ENCODE measurements at places on chromosomes 13 and 19.

DNA sequence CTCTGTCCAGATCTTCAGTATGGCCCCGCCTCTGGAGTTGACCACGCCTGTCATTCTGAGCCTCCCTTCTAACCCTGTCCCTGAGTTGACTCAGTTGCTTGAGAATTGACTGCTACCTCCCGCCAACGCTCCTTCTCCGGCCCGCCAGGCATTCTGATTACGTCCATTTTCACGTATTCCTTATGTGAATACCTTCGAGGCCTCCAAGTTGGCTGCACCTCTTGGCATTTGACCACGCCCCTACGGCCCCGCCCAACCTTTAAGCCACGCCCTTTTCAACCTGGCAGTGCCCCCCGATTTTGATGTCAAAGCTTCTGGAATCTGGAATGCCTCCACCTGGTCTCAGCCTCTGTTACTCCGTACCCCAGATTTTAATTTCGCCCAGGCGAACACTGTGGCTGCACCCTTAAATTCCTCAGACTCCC is 1.7 kb upstream of the EML2 start:
- DNase-seq: peak; percentile 93

DNA sequence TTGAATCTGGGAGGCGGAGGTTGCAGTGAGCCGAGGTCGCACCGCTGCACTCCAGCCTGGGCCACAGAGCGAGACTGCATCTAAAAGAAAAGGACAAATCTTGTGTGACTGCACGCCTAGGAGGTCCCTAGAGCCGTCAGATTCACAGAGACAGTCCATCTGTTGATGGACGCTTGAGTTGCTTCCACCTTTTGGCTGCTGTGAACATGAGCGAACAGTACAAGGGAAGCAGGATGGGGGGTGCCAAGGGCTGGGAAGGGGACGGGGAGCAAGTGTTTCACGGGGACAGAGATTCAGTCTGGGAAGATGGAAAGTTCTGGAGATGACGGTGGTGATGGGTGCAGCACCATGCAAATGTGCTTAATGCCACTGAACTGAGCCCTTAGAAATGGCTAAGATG is 78.7 kb downstream of the GNG7 start:
- no peak for DNase-seq

GRCh38 chr19:38867171-38867780 is 10.8 kb downstream of the RINL start:
- no peak for DNase-seq

DNA sequence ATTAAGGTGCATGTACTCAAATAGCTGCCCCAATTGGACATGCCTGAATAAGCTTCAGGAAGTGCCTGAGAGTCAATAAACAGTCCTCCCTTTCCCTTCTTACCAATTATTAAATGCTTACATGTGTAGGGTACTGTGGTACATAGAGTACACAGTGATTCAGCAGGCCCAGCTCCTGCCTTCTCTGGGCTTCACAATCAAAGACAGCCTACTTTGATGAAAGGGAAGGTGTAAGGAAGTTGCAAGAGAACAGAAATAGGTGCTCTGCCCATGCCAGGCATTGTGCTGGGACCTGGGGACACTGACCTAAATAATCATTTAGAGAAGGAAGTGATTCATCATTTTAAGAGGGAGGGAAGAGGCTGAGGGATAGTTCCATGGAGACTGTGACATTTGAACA is 17.2 kb downstream of the FRY start:
- no peak for DNase-seq

GRCh38 chr13:59476366-59476765 is 687.4 kb downstream of the DIAPH3 start:
- DNase-seq: no peak

Measured in endodermal cell (in vitro differentiated cells).